ENCODE measurements at places on chromosomes 11 and 22.

DNA sequence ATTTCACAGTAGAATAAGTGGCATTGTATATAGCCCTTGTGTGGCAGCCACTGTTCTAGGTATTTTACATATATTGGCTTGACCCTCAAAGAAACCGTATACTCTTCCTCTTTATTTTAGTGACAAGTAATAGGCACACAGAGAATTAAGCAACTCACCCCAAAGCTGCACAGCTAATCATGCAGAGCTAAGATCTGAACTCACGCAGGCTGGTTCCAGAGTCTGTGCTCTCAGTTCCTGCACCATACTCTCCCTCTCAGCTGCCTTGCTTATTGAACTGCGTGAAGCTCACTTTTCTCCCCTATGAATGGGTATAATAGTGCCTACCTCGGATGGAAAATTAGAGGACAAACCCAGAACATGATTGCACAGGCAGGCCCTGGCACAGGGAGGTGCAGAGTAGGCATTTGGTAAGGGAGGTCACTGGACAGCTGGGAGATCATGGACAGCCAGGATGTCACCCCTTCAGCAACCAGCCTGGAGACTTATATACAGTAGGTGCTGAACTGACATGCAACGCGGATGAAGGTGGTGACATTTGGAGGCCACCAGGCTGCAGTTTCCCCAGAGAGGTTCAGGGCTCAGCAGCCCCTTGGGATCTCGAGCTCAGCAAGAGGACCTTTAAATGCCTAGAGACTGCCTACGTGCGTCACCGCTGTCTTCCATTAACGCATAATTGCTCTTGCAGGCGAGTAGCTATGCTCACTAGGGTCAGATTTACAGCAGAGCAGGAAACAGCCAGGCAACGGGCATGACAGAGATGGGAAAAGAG lies 78.4 kb upstream of the TP53I11 start:
- no peak for DNase-seq

- DNase-seq = no peak
Observed at GRCh38 chr11:76244316-76244851, 38.1 kb upstream of the WNT11 start.

DNA sequence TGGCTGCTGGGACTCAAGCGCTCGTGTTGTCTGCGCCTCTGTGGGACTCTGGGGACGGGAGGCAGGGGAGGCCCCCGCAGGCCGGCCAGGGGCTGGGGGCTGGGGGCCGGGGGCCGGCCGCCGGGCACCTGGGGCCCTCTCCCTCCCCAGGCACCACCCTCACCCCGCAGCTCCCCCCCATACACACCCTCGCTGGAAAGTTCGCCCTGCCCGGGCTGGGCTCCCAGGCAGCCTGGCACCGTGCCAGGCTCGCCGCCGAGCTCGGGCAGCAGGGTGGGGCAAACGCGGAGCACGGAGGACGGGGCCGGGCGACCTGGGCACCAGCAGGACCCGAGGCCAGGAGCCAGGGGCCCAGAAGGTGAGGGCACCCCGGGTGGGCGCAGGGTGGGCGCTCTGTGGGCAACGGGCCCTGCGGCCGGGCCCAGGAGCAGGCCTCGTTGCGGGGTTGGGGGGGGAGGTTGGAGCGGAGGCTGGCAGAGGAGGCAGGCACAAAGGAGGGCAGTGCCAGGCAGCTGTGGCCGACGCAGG lies 76.7 kb upstream of the WNT7B start:
- DNase-seq = peak; percentile 80

DNA sequence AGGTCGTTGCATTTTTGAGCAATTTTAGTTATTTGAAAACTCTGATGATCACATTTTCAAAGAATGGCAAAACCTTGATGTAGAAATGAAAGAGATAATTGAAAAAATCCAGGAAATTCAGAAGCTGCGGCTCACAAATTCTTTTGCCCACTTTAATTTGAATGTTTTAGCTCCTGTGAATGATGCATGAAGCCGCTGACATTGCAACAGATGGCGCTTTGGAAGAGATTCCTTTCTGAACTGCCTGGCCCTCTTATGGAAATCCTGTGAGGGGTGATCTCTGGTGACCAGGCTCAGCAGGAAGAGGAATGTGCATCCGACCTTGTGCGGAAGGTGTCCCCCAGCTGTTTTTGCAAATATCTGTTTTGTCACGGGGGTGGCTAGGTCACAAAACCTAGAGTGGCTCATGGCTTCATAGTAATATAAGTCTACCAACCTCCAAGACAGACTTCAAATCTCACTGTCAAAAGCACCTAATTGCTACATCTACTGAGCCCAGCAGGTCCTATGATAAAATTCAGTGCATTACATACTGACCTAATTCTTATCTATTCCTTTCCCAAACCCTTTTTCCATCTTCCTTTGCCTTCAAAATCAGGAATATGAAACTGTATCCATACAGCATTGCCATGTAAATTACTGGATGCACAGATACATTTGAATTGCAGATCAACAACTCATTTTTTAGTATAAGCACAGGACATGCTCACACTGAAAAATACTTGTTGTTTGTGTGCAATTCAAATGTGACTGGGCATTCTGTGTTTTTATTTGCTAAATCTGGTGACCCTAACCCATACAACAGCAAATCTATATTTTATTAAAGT lies 412.7 kb downstream of the ETS1 start:
- no peak for DNase-seq

DNA sequence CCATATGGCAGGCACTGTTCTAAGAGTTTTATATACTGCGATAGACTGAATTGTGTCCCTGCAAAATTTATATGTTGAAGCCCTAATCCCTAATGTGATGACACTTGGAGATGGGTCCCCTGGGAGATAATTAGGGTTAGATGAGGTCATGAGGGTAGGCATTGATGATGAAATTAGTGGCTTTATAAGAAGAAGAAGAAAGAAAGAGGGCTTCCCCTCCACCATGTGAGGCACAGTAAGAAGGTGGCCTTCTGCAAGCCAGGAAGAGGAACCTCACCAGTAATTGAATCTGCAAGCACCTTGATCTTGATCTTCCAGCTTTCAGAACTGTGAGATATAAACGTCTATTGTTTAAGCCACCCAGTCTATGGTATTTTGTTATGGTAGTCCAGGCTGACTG lies 46.6 kb upstream of the TENM4 start:
- no peak for DNase-seq

DNA sequence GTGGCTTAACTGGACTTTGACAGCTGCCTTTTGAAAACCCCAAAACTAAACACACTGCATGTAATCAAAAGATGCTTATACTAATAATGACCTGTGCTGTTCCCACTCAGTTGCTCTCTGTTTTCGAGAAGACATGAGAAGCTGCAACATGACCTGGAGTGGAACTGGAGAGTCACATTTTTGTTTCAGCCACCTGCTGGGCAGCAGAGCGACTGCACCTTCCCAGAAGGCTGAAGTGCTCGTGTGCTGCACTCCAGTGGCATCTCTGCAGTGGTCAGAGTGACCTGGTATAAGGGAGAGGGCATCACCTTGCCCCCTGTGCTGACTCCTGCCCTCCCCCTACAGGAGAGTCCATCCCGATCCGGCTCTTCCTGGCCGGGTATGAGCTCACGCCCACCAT lies 8.6 kb downstream of the THYN1 start:
- peak; percentile 41 for DNase-seq

DNA sequence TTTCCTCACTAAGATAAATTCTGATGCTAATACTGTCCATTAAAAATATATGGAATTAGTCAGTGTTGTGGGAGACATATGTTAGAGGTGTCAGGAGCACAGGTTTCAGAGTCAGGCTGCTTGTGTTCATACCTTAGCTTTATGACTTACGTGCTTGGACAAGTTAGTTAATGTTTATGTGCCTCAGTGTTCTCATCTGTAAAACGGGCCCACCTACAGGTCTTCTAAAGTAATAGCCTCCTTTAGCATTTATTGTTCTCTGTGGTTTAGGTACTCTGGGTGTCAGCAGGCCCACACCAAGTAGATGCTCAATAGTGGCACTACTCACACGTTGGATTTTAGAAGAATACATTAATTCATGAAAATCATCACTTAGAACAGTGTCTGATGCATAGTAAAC lies 308.7 kb upstream of the ZC3H12C start:
- DNase-seq = no peak

DNA sequence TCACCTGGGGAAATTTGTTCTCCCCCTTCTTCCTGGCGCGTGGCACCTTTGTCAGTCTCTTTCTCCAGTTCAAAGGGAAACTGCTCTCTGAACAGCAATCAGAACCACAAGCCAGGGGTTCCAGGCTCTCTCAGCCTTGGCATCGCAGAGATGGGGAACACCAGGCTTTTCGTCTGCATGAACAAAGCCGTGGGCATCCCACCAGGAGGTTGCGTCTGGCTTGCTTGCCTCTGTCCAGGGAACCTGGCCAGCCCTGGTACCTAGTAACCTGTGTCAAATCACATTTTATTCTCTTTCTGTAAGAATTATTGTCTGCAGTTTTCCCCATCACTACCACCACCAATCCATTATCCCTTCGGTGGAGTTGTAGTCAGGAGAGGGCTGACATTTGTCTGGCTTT lies 107.0 kb downstream of the WNT7B start:
- no peak for DNase-seq

- no peak for DNase-seq
Observed at GRCh38 chr11:96241331-96241841, 101.6 kb downstream of the MAML2 start.

GRCh38 chr11:60739114-60739513 lies 14.6 kb downstream of the MS4A18 start:
- DNase-seq = no peak

GRCh38 chr11:101881586-101881985 lies 33.2 kb upstream of the CEP126 start:
- no peak for DNase-seq

DNA sequence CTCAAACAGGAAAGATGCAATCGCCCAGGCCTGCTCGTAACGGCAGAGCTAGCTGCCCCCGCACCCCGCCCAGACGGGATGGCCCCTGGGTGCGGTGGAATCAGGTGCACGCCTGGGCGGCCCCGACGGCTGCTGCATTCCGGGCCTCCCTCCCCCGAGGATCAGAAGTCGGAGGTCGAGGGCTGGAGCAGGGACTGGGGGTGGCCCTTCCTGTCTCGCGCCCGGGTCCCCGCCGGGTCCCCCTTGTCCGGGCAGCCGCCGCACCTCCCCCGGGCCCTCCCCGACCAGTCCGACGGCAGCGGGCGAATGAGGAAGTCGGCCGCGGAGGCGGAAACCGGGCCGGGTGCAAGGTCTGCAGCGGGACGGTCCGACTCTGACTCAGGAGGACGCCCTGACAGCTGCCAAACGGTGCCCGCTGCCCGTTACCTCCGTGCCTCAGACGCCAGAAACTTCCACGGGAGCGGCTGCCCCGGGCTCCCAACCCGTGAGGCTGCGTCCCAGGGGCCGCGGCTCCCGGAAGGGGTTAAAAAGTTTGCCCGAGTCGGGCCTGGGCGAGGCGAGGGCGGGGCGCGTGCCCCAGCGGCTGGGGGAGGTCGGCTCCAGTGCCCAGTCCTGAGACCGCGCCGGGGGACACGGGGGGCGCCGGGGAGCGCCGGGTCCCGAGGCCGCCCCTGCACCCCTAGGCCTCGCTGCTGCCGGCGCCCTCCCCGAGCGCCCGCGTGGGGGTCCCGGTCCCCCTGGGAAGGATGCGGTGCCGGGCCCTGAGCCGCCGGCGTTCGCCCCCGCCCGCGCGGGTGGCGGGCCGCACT lies 663 bp downstream of the MYH9 start:
- DNase-seq = peak; percentile 53

- no peak for DNase-seq
Observed at GRCh38 chr11:120646206-120646605, 134.7 kb downstream of the GRIK4 start.

GRCh38 chr22:19679522-19680101 lies 34.7 kb upstream of the SEPTIN5 start:
- DNase-seq = peak; percentile 11

DNA sequence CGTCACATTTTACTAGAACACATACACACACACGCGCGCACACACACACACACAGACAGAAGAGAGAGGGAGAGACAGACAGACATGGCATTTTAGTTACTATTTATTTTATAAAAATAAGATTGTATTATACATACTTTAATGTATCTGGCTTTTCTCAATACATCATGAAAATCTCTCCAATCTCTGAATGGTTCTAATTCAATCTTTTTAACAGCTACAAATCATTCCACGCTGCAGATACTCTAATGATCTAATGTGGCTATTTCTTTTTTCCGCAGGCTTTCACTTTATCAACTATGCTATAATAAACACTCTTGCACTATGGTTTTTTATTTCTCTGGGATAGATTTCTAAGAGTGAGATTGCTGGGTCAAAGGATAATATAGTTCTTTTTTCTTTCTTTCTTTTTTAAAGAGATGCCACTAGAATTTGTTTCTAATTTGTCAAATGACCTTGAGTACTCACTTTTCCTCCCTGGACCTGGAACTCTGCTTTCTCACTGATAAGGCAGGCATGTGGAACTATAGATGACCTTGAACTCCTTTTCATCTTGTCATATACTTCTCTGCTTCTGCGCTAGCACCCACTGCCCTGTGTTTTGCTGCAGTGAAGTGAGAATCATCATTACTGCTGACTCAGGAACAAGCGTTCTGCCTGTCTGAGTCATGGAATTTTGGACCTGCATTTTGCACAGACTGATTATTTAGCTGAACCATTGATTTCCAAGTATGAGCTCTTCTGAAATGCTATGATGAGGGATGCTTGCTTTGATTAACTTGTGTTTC lies 4.9 kb upstream of the SLC6A5 start:
- no peak for DNase-seq

DNA sequence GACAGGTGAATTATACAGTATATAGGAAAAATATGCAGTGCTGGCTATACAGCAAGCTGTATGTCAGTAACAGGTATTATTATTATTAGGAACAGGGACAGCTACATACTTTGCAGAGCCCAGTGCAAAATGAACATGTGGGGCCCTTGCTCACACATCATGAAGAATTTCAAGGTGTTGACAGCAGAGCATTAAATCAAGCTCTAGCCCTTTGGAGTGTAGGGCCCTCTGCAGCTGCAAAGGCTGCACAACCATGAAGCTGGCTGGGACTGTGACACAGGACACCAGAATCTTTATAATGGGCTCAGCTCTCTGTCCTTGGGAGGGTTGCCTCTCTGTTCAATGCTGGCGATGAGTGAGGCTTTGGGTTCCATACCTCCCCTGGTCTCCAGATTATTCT lies 44.9 kb upstream of the DAGLA start:
- no peak for DNase-seq

DNA sequence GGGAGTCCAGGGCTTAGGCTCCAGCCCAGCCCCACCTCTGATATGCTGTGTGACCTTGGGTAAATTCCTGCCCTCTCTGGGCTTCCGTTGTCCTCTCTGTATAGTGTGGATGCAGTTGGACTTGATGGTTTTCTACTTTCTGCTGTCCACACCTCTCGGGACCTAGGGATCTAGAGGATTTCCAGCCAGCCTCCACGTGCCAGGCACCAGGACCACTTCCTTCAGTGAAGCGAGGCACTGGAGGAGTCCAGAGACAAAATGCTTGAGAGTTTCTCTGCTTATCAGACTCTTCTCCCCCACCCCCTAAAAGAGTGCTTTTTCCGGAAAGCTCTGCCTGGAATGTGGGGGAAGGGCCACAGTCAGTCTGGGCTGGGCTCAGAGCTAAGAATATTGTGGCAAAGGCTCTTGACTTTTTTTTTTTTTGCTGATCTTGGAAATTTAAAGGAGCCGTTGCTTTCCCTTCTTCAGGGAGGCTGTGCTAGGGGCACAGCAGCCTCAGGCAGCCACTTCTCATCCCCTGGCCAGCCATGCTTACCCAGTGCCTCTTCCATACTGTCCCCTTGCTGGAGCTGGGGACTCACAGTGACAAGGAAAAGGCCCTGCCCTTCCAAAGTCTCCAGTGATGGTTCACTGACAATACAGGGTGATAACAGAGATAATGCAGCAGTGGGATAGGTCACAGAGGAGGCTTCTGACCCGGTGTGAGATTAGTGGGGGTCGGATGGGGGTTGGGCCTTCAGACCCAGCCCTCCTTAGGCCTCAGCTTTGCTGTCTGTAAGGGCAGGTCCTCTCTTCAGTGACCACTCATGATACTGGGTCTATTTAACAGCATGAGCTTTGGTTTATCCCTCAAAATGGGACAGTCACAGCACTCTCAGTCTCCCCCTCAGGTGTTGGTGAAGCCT lies 2.9 kb upstream of the SERPINH1 start:
- DNase-seq = no peak

Data from hematopoietic multipotent progenitor cell treated with erythropoietin and hydrocortisone succinate and interleukin-3 and kit ligand, for 8 days (in vitro differentiated cells).